Ovary (tissue), 10 donors: ENCODE measurements at places on chromosomes 3 and 15.

- peak; percentile 60 for DNase-seq
These were observed 1.3 kb downstream of the HDDC3 start for GRCh38 chr15:90930861-90931574.

GRCh38 chr15:38651328-38652038, 86.9 kb upstream of the RASGRP1 start:
- no peak for DNase-seq

- no peak for DNase-seq
These were observed 95.0 kb upstream of the GADL1 start for GRCh38 chr3:30989276-30990030.

DNA sequence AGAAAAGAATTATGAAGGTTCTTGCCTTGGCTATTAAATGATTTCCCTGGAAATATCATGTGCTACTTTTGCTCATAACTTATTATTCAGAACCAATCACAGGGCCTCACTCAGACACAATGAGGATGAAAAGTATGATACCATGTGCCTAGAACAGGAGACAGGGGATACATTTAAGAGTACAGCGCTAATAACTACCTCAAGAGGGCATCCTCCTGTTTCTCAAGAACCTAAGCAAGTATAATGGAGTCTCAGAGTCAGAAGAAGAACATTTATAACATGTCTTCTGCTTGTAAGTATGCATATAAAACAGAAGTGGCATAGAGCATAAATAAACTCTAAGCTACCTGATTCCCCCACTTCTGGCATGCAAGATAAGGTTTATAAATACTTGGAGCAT, 125.4 kb upstream of the MME start:
- no peak for DNase-seq

- DNase-seq, result no peak
These were observed 13.2 kb downstream of the FAM162A start for GRCh38 chr3:122397201-122397600.

DNA sequence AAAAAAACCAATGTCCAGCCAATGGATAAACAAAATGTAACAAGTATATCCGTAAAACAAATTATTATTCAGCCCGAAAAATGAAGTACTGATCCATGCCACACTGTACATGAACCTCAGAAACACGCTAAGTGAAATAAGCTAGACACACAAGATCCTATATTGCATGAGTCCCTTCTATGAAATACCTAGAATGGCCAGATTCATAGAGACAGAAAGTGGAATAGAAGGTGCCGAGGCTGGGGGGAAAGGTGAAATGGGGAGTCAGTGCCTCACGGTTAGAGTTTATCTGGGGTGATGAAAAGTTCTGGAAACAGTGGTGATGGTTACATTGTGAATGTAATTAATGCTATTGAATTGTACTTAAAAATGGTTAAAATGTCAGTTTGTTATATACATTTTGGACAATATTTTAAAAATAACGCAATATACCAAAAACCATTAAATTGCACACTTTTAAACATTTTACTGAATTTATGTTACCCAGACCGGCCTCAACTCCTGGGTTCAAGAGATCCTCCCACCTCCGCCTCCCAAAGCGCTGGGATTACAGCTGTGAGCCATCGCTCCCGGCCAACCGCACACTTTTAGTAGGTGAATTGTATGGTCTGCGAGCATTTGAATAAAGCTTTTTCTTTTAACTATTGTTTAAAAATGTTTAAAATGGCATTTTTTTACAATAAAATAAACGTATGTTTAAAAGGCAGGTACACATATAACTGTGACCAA, 2.1 kb downstream of the RNF168 start:
- DNase-seq, result no peak

DNA sequence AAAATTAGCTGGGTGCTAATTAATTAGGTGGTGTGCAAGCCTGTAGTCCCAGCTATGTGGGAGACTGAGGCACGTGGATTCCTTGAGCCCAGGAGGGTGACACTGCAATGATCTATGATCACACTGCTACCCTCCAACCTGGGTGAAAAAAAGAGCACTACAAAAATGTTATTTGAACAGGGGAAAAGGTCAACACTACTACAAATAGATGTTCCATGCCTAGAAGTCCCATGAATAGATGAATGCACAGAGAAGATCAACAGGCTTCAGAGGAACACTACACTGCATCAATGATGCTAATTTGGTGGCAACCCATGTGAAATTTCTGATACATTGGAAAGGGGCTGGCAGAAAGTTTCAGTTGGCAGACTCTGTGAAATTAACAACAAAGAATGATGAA, 105.4 kb upstream of the FHIT start:
- no peak for DNase-seq

DNA sequence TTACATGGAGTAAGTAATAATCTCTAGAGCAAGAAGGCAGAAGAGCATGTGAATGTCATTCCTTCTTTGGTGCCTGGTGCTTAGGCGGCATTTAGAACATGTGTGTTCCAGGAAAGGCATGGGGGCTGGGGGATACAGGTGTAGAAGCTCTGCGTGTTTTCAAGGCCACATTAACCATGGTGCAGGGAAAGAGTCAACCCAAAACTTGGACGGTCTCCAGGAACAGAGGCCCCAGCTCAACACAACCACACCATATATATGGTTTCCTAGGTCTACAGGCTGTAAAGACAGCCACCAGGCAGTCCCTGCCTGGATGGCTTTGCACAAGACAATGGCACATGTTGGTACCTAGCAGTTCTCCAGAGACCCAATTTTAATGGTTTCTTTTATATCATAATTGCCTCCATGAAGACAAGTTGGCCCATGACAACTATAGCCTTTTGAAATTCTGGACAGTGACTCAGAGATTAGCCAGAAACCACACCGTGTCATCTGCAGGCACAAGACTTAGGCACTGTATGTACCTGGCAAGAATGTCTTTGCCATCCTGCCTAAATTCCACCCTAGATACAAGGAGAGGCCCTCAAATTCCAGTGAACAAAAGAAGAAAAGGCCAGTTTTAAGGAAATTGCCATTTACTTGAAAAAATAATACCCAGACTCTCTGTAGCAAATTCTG, 25.0 kb upstream of the DGKG start:
- DNase-seq, result no peak

DNA sequence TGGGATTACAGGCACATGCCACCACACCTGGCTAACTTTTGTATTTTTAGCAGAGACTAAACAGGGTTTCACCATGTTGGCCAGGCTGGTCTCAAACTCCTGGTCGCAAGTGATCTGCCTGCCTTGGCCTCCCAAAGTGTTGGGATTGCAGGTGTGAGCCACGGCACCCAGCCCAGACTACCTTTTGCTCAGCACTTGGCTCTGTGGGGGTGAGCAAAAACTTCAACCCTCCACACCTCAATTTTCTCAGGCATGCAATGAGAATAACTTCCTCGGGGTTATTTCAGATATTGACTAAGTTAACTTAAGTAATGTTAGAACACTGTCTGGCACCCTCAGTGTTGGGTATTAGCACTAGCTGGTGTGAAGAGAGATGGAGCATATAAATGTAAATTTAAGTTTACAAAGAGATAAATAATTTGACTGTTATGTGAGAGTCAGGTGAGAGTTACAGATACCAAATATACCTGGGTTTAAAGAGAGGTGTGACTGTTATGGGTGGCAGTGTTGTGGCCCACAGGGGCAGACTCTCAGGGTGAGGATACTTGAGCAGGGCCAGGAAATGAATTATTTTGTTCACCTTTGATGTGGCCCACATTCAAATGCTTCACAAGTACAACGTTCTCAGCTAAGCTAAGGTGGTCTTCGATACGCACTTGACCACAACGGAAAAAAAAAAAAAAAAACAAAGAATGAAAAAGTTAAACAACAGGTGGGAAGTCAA, 29.0 kb downstream of the CPOX start:
- no peak for DNase-seq

GRCh38 chr3:103803787-103804186, 1369.0 kb downstream of the ZPLD1 start:
- no peak for DNase-seq

- DNase-seq, result no peak
These were observed 294.6 kb downstream of the NTRK3 start for GRCh38 chr15:87961851-87962420.

DNA sequence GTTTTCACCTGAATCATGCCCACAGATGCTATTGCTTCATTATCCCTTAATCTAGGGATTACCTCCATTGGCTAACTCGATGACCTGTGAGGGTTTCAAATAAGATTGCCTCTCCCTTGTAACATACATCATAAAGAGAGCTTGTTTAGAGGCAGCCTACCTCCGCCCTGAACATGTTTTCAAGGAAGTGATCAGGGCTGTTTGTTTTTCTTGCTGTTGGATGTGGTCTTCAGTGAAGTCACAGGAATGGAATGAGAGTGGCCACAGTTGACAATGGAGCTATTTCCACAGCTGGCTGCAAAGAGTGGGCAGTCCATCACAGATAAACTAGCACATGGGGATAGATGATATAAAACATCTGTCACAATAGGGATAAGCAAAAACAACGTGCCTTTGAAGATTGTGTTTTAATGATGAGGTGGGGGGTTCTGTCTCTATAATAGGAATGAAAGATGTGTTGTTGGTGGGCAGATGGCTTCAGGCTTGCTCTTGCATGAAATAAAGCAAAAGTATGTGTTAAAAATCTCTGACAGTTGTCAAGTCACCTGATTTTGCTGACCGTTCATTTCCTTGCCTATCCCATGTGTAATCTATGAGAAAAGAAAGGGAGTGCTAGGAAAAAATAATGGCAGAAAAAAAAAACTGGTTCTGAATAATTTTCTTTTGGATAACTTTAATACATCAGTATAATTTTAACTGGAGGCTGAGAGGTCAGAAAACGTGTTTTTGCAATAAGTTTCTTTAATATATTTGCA, 642.3 kb downstream of the RBMS3 start:
- DNase-seq, result no peak

DNA sequence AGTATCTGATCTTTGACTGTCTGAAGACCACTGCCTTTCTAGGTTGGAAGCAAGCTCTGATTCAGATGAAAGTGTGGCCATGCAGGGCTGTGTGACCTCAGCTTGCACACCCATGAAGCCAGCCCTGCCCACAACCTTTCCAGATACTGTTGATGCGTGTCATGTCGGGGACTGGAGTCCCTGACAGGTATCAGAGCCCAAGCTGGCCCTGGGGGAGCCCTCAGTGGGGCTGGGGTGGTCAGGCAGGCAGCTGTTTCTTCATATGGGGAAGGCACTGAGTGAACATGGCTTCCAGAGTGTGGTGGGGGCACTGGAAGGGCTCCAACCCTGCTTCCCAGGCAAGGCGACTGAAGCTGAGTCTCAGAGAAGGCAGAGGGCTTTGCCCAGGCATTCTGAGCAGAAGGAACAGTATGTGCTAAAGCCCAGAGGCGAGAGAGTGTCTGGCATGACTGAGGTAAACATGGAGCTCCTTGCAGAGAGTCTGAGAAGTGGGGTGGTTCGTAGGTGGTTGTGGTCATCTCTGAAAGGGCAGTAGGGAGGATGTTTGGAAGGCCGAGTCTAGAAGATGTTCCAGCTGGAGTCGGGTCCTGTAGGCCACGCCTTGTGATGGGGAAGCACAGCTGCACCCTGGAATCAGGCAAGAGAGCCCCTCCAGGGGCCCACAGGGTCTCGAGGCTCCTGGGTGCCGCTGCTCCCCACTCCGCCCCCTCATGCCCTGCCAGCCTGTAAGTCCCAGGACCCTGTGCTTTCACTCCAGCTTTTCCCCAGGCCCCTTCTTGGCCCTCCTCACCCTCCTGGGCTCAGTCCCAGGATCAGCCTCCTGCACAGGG, 122.2 kb downstream of the EEFSEC start:
- no peak for DNase-seq

- no peak for DNase-seq
These were observed 460.0 kb upstream of the TBL1XR1 start for GRCh38 chr3:177657243-177657642.

DNA sequence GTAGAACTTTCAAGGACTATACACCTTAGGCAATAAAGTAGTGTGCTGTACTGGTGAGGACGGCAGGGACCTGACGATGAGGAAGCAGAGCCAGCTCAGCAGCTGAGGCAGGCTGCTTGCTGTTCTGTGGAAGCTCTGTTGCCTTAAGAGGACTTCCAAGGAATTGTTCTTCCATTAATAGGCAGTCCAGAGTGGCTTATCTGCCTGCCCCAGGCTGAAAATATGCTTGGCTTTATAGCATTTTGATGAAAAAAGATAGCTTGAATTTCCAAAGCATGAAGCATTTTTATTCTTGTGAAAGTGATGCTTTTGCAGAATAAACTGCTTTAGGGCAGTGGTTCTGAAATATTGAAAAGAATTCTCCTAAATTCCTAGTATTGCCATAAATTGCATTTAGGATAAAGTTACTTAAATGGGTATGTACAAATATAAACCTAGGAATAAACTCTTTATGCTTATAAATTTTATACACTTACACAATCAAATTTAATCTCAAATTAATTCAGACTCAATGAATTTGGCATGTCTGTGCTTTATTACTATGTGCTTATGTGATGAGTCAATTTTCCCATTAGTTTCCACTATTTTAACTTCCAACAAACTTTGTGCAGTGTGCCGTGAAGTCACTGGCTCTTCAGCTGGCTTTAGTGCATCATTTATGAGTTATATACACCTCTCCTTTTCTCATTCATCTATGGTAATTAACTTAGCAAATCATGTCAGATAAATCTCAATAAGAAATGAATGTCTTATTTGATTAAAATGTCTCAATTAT, 231.0 kb upstream of the RASGRP1 start:
- no peak for DNase-seq

- DNase-seq, result no peak
These were observed 103.9 kb downstream of the ISL2 start for GRCh38 chr15:76440441-76440840.

GRCh38 chr3:174540116-174540908, 318.8 kb upstream of the NAALADL2 start:
- no peak for DNase-seq

DNA sequence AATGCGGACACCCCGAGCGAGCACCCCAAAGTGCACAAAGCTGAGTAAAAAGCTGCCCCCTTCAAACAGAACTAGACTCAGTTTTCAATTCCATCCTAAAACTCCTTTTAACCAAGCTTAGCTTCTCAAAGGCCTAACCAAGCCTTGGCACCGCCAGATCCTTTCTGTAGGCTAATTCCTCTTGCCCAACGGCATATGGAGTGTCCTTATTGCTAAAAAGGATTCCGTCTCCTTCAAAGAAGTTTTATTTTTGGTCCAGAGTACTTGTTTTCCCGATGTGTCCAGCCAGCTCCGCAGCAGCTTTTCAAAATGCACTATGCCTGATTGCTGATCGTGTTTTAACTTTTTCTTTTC, 5.3 kb downstream of the BHLHE40 start:
- DNase-seq, result no peak

- DNase-seq, result no peak
These were observed 9.8 kb upstream of the CLPX start for GRCh38 chr15:65194826-65195547.

- DNase-seq, result no peak
These were observed 11.6 kb upstream of the CILP start for GRCh38 chr15:65222891-65223290.

DNA sequence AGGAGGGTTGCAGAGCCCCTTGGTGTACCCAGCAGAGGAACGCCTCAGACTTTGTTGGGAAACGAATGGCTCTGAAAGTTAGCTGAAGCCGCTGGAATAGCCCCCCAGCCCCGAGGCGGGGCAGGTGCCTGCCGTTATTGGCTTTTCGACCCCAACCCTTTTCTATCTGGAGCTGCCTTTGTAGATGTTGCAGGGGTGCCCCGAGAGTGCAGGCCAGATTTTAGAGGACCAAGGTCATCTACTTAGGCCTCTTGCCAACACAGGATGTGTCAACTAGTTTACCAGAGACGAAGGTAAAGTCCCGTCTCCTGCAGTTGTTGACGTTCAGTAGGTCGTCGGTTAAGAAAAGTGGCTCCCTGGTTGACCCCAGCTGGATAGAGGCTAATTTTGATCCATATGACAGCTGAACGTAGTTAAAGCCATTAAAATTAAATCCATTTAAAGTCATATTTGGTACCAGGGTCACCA, 579 bp upstream of the UBE3A start:
- DNase-seq, result no peak
